ENCODE measurements at places on chromosomes 5 and 9.
A peak's percentile ranks its signal among the peaks of the same experiment; 100 is the strongest.

DNA sequence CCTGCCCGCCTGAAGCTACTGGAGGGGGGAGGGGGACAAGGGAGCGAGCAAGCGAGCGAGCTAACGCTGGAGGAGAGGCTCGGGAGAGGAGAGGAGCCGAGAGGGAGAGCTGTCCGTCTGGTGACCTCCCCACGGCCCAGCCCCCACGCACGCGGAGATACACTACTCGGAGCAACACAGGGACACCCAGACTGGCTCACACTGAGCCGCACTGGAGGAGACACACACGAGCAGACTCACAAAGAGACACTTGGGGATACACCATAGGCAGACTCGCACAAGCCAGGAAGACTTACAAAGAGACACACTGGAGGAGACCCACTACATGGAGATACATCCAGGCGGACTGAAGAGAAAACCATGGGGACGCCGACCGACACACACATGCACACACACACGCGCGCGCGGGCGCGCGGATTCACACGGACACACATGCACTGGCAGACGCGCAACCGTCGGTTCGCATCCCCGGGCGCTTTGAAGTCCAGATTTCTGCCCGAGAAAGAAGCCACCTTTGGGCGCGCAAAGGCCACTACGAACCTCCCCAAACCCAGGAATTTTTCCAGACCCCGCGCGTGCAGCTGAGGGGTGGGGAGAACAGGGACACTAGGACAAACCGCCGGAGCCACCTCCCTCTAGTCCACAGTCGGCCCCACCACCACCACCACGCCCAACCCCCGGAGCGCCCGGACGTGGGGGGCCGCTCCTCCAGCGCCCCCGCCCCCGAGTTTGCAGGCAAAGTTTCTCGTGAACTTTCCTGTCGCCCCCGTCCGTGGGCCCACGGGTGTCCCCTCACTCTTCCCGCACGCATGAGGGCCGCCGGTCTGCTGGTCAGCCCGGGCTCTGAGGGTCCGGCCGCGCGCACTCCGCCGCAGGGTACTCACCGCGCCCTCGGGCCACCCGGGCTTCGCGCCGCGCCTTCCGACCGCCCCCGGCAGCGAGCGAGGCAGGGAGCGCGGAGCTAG lies 571 bp downstream of the CNTFR start:
- DNase-seq: no peak

GRCh38 chr5:105230516-105231157 lies 1668.0 kb upstream of the NUDT12 start:
- DNase-seq: no peak

DNA sequence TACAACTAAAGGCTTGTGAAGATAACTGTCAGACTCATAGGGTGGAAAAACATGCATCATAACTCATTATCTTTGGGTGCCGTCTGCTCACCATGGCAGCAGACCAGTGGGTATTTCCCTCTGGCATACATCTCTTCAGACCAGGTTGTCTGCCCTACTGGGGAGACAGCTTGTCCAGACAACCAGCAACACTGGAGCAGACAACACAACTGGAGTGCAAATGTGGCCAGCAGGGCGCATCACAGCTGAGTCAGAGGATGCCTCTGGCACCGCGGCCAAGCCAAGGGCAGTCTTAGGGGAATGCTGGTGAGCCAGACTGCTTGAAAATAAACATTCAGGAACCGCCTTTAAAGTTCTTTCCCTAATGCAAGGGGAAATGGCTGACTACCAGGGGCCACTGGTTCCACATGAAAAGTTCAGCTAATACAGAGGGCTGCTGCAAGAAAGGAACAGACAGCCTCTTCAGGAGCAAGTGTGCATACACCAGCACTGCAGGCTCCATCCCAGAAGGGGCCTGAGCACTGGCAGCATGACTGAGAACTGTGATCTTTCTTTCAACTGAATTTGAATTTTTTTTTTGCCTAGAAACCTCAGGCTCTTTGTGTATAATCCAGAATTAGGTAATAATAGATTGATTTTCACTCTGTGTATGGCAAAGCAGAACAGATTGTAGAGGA lies 77.3 kb downstream of the MAMDC2 start:
- DNase-seq: no peak

GRCh38 chr5:141322261-141322660 lies 1.7 kb upstream of the TAF7 start:
- no peak for DNase-seq

GRCh38 chr9:106862821-106863720 lies at the start of gene ZNF462:
TSS of gene ZNF462 (plus strand) at chr9:106863166. CDS start at chr9:106923384, 60,218 bp downstream.
- DNase-seq: peak; percentile 31

DNA sequence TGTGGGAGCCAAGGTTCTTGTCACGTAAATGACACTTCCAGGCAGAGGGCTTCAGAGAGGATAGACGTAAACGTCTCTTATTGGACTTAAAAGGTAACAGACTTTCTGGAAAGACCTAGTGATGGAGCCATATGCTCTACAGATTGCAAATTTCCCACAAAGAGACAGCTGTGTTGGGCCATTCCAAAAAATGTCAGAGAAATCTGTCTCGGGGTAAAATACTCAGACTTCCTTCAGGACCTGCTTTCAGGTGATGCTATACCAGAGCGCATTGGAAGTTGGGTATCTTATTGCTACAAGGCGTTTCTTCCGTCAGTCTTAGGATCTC lies 29.2 kb downstream of the PROP1 start:
- DNase-seq: no peak

All from GM20000 (cell line).